ENCODE measurements at places on chromosomes 13 and 19.
A peak's percentile ranks its signal among the peaks of the same experiment; 100 is the strongest.

- DNase-seq: peak; percentile 56
Observed at GRCh38 chr13:32676242-32676641, 90.0 kb downstream of the PDS5B start.

- DNase-seq: no peak
Observed at GRCh38 chr13:110653271-110653670, 37.9 kb downstream of the NAXD start.

DNA sequence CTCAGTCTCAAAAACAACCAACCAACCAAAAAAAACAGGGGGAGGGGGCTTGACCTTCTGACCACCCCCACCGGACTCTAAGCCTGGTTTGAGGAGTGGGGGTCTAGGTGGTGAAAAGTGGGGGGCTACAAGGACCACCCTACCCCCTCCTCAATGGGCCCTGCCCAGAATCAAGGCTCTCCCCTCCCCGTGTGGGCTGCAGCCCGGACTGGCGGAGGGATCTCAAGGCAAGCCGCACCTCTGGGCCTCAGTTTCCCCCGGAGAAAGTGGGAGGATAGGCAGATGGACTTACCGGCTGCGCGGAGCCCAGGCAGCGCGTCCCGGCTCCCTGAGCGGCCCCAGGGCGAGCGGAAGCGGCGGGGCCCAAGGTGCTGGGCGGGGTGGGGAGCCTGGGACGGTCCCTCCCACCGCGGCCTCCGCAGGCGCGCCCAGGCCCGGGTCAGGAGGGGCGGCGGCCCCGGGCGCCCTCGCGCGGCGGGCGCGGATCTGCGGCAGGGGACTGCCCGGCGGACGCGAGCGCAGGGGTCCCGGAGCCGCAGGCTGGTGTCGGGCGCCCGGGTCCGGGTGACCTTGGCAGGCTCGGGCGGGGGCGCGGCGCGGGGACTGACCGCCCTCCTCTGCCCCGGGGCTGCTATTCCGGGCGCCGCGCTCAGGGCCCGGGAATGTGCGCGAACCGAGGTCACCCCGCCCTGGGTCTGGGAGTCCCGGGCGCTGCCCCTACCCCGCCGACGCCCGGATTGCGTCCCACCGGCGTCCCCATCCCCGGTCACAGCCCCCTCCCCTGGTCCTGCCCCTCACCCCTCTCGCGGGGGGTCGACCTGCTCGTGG is at the start of gene ADAMTSL5:
Gene ADAMTSL5, minus strand, starts transcription at position 349 of the 828 bp plus-strand sequence. CDS start 2,076 bp downstream, outside the sequence.
- peak; percentile 56 for DNase-seq

GRCh38 chr13:39590466-39591036 is 12.4 kb downstream of the LHFPL6 start:
- no peak for DNase-seq

DNA sequence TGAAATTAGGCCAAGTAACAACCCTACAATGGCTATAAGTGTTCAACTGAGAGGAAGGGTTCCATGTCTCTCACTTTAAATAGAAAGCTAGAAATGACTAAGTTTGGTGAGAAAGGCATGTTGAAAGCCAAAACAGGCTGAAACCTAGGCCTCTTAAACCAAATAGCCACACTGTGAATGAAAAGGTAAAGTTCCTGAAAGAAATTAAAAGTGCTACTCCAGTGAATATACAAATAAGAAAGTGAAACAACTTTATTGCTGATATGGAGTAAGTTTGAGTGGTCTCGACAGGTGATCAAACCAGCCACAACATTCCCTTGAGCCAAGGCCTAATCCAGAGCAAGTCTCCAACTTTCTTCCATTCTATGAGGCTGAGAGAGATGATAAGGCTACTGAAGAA is 209.6 kb downstream of the KLF12 start:
- no peak for DNase-seq

- DNase-seq: peak; percentile 4
Observed at GRCh38 chr13:62119739-62120700, 704.4 kb upstream of the PCDH20 start.

GRCh38 chr13:65063753-65064152 is 2166.4 kb downstream of the PCDH9 start:
- DNase-seq: peak; percentile 84

GRCh38 chr19:29308977-29309590 is 96.1 kb upstream of the UQCRFS1 start:
- no peak for DNase-seq

GRCh38 chr13:44695520-44695919 is 119.4 kb upstream of the TSC22D1 start:
- DNase-seq: no peak

- no peak for DNase-seq
Observed at GRCh38 chr13:93963266-93964145, 516.0 kb downstream of the DCT start.

DNA sequence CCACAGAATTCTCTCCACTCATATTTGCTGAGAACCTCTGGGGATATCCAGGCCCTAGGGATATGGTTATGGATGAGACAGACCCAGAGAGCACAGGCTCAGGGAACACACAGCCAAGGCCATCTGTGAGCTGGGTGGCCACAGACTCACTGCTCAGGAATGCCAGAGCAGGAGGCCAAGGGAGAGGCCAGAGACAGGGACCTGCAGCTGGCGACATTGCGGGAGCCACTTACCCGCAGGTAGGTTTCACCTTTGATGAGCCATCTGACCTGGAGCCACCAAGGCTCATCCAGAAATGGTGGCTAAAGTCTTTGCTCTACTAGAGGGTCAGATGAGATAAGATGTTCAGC is 29.4 kb downstream of the CCNE1 start:
- peak; percentile 14 for DNase-seq

GRCh38 chr13:31129419-31129818 is 32.3 kb downstream of the HSPH1 start:
- DNase-seq: no peak

DNA sequence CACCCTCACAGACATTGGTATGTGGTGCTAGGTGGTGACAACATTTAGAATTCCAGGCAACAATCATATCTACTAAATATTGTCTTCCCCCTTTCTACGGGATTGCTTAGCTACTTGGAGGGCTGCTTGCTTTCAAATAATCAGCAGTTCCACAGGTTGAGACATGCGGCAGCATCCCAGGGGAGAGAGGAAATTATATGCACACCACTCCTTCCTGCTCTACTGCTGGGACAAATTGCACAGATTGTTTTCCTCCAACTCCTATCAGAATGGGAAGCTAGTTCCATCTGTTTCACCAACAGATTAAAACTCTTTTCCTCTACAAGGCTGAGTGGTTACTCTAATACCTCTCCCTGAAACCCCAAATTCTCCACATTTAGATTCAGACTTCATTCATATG is 275.4 kb downstream of the DNAJC15 start:
- DNase-seq: no peak

- peak; percentile 44 for DNase-seq
Observed at GRCh38 chr13:19927117-19927748, 31.3 kb upstream of the ZMYM2 start.

GRCh38 chr19:40216013-40216776 is 2.0 kb downstream of the TTC9B start:
- no peak for DNase-seq

DNA sequence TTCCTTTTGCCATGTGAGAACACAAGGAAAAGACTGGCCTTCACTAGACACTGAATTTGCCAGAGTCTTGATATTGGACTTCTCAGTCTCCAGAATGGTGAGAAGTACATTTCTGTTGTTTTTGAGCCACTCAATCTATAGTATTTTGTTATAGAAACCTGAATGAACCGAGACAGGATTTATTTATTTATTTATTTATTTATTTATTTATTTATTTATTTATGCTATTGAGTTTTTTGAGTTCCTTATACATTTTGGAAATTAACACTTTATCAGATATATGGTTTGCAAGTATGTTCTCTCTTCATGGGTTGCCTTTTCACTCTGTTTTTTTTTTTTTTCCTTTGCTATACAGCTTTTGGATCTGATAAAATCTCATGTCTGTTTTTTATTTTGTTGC is 319.0 kb upstream of the PCDH20 start:
- DNase-seq: no peak

DNA sequence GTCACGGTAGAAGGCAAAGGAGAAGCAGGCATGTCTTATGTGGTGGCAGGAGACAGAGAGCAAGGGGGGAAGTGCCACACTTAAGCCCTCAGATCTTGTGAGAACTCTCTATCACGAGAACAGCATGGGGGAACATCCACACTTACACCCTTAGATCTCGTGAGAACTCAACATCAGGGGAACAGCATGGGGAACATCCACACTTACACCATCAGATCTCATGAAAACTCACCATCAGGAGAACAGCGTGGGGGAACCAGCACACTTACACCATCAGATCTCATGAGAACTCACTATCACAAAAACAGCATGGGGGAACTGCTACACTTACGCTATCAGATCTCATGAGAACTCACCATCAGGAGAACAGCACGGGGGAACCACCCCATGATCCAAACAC is 445.0 kb downstream of the MYO16 start:
- no peak for DNase-seq

- peak; percentile 98 for DNase-seq
Observed at GRCh38 chr19:2627319-2627829, 75.1 kb downstream of the GNG7 start.

DNA sequence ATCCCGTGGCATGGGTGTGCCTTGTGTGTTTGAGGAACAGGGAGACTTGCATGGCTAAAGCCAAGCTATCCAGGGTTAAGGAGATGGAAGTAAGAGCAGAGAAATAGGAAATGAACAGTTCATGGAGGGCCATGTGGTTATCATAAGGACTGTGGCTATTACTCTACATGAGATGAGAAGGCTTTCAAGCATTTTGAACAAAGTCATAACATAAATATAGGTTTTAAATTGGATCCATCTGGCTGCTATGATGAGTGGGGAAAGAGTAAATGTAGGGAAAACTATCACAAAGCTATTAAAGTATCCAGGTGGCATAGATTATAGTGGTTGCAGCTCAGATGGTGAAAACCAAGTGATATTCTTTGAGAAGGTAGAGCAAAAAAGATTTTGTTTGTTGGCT is 184.1 kb downstream of the PCDH17 start:
- DNase-seq: no peak

- peak; percentile 48 for DNase-seq
Observed at GRCh38 chr13:99577934-99578917, 77.0 kb downstream of the TM9SF2 start.

DNA sequence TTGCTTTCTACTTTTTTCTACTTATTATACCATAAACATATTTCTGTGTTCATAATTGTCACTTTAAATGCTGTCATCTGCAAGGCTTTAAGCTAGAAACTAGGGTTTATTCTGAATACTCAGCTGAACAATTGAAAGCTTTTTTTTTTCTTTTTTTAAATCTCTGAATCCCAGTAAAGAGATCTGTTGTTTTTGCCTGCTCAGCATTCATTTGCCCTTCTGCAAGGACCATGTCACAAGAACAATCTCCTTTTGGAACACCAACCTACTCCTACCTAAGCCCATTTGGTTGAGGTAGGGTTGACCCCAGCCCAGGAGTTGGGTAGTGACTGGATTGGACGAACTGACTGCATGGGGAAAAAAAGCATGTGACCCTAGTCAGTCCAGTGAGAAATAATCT is 92.6 kb downstream of the MZT1 start:
- DNase-seq: no peak

GRCh38 chr13:61029064-61029463 is 386.6 kb downstream of the PCDH20 start:
- DNase-seq: no peak

GRCh38 chr19:35509018-35509652 is 4.3 kb downstream of the DMKN start:
- DNase-seq: peak; percentile 10

DNA sequence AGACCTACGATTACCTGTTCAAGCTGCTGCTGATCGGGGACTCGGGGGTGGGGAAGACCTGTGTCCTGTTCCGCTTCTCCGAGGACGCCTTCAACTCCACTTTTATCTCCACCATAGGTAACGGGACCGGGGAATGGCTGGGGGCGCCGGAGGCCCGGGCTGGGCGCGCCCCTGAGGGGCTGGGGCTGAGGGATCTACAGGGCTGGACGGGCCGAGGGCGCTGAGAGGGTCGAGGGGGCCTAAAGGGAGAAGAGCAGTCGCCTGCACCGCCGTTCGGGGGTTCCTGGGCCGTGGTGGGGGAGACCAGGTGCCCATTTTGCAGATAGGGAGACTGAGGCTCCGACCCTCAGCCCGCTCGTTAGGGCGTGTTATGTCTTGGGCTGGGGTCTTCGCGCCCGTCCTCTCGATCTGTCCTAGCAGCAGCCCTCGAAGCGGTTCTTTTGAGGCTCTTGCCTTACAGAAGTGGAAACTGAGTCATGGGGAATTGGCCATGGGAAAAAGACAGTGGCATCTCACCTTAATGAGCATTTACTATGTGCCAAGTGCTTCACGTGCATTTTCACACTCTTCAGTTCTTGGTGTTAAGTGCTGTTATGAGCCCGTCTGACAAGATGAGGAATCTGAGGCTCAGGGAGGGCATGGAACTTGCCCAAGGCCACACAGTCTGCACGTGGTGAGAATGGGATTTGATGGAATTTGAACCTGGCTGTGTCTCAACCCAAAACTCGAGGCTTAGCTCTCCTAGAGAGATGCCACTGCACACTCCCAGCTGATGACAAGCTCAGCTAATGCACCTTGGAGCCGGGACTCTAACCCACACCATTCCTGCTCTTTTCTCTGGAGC is 442 bp downstream of the RAB8A start:
- no peak for DNase-seq

GRCh38 chr13:54232700-54233099 is 1204.1 kb downstream of the OLFM4 start:
- DNase-seq: no peak

DNA sequence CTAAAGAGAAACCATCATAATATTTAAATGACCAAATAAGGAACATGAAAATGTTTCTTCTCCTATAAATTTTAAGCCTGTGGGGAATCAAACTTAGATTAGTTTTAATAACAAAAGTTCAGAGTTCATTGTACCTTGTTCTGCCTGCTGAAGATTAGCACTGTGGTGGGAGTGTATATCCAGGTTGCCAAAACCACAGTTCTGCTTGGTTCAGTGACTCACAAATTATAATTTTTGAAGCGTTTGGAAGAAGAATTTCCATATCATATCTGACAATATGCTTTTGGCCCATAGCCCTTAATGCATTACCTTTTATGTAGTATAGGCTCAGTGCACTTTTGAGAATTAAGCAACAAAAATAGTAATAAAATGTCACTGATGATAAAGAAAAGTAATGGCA is 545.2 kb downstream of the GPC6 start:
- DNase-seq: peak; percentile 86

GRCh38 chr13:40158218-40158617 is 502.8 kb downstream of the COG6 start:
- peak; percentile 55 for DNase-seq

- DNase-seq: no peak
Observed at GRCh38 chr13:95707035-95707434, 30.1 kb downstream of the DNAJC3 start.

GRCh38 chr19:10876459-10877240 is 5.3 kb downstream of the CARM1 start:
- no peak for DNase-seq

DNA sequence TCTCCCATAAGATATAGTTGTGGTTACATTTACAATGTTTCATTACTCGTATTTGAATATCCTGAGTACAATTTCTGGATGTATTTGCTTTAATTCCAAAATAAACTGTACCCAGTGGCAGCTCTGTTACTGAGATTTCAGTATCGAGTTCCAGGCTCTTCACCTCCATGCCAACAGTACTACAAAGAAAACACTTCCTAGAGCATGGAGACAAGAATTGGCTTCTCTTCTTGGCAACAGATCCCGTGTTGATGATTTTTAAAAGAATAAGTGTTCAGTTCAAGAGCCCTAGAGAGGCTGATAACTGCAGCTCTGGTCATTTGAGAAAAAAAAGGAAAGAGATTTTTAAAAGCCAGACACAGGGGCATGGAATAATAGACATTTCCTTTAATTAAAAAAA is 302.8 kb downstream of the EFNB2 start:
- DNase-seq: no peak

GRCh38 chr13:64413529-64413928 is 2816.6 kb downstream of the PCDH9 start:
- DNase-seq: no peak

GRCh38 chr19:2469102-2469914 is 6.6 kb upstream of the GADD45B start:
- DNase-seq: peak; percentile 53
